ENCODE measurements at places on chromosomes 3 and 15.

- DNase-seq, result no peak
These were observed 2.1 kb downstream of the UBA5 start for GRCh38 chr3:132662212-132662611.

- DNase-seq, result no peak
These were observed 68.1 kb downstream of the PFN2 start for GRCh38 chr3:149902498-149903139.

GRCh38 chr3:112751564-112752512, 94.8 kb downstream of the CD200R1L start:
- DNase-seq, result no peak

DNA sequence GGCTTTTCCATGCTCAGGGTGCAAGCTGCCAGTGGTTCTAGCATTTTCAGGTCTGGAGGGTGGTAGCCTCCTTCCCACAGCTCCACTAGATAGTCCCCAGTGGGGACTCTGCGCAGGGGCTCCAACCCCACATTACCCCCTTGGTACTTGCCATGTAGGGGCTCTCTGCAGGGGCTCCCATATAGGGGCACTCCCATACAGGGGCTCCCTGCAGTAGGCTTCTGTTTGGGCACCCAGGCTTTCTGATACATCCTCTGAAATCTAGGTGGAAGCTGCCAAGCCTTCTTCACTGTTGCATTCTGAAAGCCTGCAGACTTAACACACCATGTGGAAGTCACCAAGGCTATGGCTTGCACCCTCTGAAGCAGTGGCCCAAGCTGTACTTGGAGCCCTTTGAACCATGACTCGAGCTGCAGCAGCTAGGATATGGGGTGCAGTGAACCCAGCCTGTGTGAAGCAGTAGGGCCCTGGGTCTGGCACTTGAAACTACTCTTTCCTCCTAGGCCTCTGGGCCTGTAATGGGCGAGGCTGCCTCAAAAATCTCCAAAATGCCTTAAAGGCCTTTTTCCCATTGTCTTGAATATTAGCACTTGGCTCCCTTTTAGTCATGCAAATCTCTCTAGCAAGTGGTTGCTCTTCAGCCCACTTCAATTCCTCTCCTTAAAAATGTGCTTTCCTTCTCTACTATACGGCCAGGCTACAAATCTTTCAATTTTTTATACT, 96.4 kb downstream of the TPRA1 start:
- no peak for DNase-seq

- DNase-seq, result no peak
These were observed 53.2 kb upstream of the ZNF148 start for GRCh38 chr3:125428216-125428830.

- no peak for DNase-seq
These were observed at the start of gene AGTR1 for GRCh38 chr3:148697306-148698189. Gene AGTR1 (plus strand): TSS chr3:148697903. CDS start chr3:148741036, 43,133 bp downstream.
